ENCODE measurements at places on chromosomes 12 and 14.

DNA sequence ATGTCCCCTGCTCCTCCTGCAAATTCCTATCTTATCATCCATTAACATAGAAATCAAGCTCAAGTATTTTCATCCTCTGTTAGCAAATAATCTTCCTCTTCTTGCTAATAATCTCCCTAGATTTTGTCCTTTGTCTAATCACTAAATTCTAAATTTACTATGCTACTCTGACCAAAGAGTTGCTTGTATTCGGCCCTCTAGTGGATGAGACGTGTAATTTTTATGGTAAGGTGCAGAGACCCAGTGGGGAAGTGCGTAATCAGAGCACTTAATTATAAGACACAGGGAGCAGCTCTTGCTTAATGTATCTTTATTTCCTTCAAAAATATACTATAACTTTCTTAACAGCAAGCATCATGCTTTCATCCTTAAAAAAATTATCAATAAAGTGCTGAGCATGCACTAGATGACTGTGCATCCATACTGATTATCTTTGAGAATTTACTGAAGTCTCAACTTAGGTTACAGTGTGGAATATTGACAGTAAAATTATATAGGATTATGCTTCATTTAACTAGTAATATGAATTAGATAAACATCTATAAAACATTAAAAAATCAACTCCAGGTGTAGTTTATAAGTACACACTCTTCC is 212.6 kb downstream of the SLC16A7 start:
- DNase-seq: peak; percentile 16

- no peak for DNase-seq
Measured at GRCh38 chr14:99815696-99816095, 22.5 kb downstream of the EML1 start.

- no peak for DNase-seq
Measured at GRCh38 chr14:56650048-56650447, 70.5 kb downstream of the TMEM260 start.

GRCh38 chr12:26630546-26631027 is 202.4 kb downstream of the ITPR2 start:
- no peak for DNase-seq

- no peak for DNase-seq
Measured at GRCh38 chr12:96635844-96636243, 146.5 kb downstream of the CFAP54 start.

DNA sequence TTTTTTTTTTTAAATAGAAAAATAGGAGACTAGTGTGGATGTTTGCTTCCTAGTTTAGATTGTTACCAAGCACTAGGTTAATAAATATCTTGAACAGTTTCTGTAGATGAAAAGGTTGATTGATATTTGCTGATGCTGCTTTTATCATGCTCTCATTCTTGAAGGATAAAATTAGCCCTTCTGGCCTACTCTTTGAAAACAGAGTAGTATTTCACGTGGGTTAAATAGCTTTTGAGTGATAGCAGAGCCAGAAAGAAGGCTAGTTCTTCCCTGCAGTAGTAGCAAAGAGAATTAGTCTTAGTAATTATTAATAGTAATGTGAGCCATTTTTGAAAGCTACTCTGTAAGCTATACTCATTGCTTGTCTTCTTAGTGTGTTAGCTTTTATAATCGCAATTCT is 5.2 kb downstream of the NEDD1 start:
- no peak for DNase-seq

GRCh38 chr14:43621282-43621681 is 885.8 kb downstream of the FSCB start:
- no peak for DNase-seq

- DNase-seq: no peak
Measured at GRCh38 chr12:75606956-75607355, 95.5 kb upstream of the KRR1 start.

DNA sequence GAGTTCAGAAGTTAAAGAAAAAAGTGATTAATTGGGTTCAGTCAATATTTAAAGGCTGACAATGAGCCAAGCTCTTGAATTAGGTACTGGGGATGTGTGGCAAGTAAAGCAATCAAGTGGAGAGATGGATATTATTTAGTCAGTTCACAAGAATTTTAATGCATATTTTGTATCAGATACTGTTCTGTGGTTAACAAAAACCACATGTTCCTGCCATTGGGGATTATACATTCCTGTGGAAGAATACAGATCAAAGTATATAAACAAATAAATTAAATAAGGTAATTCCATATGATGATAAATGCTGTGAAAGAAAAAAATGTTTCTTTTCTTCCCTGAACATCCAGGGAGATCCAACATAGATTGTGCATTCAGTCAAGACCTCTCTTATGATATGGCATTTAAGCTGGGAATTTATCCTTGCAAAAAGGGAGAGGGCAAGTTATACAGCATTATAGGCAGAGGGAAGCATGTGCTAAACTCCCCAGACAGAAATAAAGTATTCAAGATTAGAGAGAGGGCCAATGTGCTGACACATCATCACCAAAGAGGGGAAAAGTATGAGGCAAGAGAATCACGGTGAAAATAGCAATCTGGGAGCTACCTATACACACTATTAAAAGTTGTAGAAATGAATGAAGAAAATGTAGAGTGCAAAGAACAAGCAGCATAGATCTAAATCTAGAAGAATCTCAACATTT is 17.6 kb upstream of the A2M start:
- no peak for DNase-seq

GRCh38 chr12:795305-795704 is 42.9 kb downstream of the WNK1 start:
- DNase-seq: no peak

DNA sequence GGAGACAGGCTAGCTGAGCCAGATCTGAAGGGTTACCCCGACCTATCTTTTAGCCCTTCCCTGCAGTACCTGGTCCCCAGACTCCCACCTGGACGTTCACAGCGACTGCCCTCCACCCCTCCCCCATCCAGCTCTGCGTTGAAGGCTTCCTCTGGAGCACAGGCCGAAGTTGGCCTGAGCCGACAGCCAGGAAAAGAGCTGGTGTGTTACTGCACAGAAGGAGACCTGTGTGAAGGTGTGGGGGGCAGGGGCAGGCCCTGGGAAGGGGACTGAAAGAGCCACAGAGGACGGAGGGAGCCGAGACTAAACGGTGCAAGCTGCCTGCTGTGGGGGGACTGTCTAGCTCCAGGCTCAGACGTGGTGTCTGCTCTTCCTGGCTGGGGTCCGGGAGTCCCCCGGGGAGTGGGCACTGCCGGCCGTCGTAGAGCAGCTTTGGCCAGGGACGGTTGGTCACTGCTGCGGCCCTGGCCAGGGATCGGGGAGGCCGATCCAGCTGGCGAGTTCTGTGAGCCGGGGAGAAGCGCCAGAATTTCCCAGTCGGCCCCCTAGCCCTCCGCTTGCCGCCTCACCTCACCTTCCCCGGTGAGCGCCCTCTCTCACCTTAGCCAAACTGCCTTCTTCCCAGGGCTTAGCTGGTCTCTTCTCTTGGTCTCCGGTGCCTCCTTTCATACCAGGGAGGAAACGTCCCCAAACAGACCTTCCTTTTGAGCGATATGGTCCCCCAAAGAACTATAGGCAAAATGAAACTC is 899 bp upstream of the COL2A1 start:
- no peak for DNase-seq

- DNase-seq: no peak
Measured at GRCh38 chr12:20445687-20446086, 77.3 kb downstream of the PDE3A start.

- no peak for DNase-seq
Measured at GRCh38 chr14:31320922-31321766, 99.2 kb downstream of the HEATR5A start.

GRCh38 chr14:21197418-21198205 is 41.7 kb upstream of the OR5AU1 start:
- DNase-seq: no peak

DNA sequence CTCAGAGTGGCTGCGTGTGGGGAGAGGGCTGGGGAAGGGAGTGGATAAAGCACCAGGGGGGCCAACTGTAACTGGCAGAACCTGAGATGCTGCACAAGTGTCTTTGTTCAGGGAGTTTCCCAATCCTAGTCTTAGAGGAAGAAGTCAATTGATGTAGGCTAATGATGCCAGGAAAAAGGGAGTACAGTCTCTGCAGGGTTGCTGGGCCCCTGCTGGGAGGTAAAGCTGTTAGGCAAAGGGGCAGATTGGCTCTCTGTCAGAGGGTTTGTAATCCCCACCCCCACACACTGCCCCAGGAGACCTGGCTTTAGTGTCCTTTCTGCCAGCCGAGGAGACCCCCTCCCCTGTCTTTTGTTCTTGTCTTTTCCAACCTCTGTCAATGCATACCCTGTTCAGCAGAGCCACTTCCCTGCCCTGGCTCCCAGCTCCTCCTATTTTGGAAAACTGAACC is 178.4 kb downstream of the KCNA5 start:
- DNase-seq: no peak

DNA sequence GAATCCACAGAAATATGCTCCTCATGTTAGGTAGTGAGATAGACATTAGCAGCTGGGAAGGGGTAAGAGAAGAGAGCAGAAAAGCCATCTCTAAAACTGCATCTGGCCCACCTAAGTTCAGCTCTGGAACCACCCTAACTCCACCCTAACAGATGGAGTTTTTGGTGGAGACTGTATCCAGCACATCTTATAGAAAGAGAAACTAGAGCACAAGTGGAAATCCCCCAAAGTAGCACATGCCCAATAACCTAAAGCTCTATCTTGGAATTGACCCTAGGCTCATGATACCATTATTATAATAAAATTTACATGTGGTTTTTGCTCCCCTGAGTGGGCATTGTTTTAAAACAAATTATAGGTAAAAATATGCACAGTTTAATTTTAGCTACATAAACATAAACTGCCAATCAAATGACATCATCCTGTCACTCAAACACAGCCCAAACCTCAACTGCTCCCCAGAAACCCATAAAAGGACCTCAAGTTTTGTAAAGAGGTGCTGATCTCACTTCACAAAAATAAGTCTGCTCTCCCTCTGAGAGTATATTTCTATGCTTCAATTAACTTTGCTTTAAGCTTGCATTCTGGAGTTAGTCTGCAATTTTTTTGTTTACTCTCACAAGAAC is 206.4 kb downstream of the PIK3C2G start:
- no peak for DNase-seq

- DNase-seq: no peak
Measured at GRCh38 chr12:96981911-96982310, 74.9 kb downstream of the NEDD1 start.

- DNase-seq: no peak
Measured at GRCh38 chr12:109752117-109753053, 38.8 kb downstream of the FAM222A start.

DNA sequence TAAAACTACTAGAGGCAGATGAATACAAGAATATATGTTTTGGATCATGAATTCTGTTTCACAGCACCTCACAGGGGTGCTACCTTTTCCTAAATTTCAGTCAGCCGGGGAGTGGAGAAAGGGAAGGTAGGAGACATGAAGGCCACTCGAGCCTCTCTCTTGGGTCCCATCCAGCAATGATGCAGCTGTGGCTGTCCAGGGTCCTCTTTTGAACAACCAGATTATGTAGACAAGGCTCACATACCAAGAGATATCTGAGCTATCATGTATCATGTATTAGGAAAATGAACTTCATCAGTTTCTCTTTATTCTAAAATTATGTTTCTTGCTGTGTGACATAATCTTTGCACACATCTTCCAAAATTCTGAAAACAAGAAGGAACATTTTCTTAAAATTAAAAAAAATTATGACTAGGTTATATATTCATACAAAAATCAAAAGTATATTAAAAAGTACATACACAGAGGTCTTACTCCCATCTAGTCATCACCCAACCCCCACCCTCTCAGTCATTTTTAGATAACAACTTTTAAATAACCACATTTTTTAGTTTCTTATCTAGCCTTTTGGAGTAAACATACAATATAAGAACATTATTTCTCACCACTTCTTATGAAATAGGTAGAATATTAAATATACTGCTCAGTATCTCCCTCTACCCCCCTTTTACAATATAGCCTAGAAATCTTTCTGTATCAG is 88.7 kb downstream of the ACADS start:
- no peak for DNase-seq

DNA sequence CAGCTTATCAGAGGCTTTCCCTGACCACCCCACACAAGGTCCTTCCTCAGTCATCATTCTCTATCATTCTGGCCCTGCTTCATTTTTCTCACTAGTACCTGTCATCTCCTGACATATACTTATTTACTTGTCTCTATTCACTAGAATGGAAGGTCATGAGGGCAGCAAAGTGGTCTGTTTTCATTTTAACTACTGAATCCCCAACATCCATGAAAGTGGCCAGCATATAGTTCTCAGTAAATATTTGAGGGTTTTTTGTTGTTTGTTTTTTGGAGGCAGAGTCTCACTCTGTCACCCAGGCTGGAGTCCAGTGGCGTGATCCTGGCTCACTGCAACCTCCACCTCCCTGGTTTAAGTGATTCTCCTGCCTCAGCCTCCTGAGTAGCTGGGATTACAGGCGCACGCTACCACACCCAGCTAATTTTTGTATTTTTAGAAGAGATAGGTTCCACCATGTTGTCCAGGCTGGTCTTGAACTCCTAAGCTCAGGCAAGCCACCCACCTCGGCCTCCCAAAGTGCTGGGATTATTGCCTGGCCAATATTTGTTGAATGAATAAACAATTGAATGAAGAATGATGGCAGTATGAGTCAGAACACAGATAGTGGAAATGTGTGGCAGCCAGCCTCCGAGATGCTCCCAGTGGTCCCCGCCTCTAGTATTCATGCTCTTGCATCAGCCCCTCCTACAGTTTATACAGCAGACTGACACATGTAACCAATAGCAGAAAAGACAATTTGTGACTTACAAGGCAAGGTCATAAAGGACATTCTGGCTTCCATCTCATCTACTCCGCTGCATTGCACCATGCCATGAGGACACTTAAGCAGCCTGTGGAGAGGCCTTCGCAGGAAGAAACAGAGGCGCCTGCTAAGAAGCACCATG is 7.0 kb upstream of the ANO6 start:
- no peak for DNase-seq

- no peak for DNase-seq
Measured at GRCh38 chr14:74882103-74882920, 596 bp downstream of the DLST start.

DNA sequence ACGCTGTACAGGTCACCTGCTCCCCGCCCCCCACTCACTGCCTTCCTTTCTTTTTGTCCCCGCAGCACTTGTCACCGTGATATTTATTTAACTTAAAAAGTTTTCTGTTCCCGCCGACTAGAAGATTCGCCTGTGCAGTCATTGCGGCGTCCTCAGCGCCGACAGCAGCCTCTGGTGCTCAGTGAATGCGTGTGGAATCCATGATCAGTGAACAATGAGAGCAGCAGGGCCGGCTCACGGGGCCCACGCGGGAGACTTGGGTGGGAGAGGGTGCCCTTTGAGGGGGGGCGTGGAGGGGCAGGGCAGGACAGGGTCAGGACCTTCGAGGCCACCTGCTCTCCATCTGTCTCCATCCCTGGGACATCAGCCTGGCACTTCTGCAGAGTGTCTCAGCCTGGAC is 24.5 kb downstream of the BEGAIN start:
- no peak for DNase-seq

DNA sequence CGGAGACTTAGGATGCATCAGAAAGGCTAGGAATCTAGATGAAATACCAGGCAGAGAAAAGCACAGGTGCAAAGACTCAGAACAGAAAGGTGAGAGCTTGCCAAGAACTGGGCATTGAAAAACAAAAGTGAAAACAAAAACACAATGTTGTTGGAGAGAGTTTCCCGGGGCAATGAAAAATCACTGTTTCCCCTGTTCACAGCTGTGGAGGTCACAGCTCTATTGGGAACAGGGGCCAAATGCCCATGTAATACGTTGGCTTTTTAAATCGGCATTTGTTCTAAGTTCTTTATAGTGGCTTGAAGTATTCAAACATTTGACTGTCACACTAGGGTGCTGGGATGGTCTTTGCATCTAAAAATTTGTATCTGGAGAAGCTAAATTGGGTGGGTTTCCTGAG is 108.3 kb downstream of the SLC15A4 start:
- DNase-seq: no peak

GRCh38 chr12:82671673-82672195 is 15.0 kb upstream of the TMTC2 start:
- no peak for DNase-seq

Measured in GM12864 (cell line).